Activated CD4-positive, alpha-beta T cell treated with anti-CD3 and anti-CD28 coated beads for 24 hours (primary cell): ENCODE measurements at places on chromosomes 3 and 15.

GRCh38 chr3:29898171-29898965 is 617.5 kb downstream of the RBMS3 start:
- DNase-seq, result no peak

DNA sequence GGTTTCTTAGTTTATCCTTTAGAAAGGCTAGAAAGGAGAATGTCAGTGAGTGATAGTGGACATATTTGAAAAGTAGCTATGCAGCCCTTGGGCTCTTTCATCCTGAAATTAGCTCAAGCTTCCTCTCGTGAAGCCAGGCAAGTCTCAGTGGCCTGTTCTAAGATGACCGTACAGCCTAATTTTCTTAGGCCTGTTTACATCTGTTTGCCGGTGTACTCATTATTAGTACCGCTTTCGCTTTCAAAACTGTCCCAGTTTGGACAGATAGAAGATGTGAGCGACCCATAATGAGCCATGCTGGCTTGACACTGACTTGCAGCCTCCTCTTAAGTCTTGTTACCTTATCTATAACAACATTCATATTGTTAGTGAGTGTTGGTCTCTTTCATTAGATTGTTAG is 5.7 kb upstream of the ARL14 start:
- DNase-seq, result no peak

- no peak for DNase-seq
Measured at GRCh38 chr3:169759256-169759655, 5.6 kb downstream of the TERC start.

DNA sequence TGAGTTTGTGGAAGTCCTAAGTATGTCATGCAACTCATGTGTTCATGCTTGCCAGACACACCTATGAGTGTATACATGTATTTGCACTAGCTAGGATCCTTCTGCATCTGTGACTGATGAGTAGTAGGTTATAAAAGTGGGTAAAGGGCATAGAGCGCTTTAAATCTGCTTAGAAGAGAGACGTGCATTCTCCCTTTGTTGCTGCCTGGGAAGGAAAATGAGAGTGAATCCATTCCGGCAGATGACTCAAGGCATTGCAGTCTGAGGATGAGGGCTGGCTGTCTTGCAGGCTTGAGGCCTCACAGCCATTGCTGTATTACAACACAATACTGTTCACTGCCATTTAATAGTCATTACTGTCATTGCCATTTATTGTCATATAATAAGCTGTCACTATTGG is 120.8 kb upstream of the UMPS start:
- DNase-seq, result no peak

GRCh38 chr3:49831341-49831740 is 17.6 kb upstream of the UBA7 start:
- DNase-seq, result no peak

- no peak for DNase-seq
Measured at GRCh38 chr15:85353516-85353915, 26.9 kb upstream of the AKAP13 start.

DNA sequence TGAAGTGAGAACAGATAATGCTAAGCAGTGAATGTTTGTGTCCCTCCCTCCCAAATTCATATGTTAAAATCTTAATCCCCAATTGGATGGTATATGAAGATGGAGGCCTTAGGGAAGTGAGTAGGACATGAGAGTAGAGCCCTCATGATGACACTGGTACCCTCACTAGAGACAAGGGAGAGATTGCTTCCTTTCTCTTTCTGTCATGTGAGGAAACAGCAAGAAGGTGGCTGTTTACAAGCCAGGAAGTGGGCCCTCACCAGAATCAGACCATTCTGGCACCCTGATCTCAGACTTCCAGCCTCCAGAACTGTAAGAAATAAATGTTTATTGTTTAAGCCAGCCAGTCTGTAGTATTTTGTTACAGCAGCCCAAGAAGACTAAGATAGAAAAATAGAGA is 209.5 kb downstream of the SATB1 start:
- no peak for DNase-seq

DNA sequence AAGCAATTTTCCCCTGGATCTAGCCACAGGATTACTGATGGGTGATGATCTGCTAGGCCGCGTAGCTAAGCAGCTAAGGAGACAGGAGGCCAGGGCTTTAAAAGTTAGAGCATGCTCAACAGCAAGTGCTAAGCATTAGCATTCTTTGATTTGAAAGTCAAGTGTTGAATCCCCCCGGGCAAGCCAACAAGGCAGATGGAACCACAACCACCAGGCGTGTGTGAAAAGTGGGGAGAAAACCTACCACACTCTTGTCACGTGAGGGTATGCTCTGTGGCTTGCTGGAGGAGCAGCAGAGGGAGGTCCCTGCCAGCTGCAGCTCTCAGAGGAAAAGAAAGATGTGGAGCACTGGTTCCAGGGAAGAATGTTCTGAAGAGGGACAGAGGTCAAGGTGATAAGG is 20.9 kb downstream of the SLC51A start:
- DNase-seq, result no peak

- no peak for DNase-seq
Measured at GRCh38 chr3:148315756-148316155, 381.9 kb upstream of the AGTR1 start.

GRCh38 chr3:30672959-30673358 is 66.6 kb downstream of the TGFBR2 start:
- no peak for DNase-seq

DNA sequence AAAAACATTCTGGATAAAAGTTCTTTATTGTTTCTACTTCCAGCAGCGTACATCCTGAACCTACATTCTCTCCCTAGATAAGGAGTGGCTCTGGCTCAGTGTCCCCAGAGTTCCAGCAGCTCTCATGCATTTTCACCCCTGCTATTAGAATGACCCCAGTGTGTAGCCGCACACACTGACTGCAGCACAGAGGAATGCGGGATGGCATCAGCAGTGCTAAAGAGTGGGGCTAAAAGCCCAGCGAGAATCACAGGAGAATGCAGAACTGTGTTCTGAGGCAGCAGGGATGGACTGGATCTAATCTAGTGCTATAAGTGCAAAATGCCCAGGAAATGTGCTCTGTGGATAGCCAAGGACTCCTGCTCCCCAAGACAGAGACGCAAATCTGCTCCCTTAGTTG is 66.4 kb upstream of the TJP1 start:
- no peak for DNase-seq

GRCh38 chr15:26864664-26865191 is 2.1 kb upstream of the GABRA5 start:
- DNase-seq, result no peak

- DNase-seq, result no peak
Measured at GRCh38 chr3:183180110-183180783, 17.7 kb upstream of the LAMP3 start.

DNA sequence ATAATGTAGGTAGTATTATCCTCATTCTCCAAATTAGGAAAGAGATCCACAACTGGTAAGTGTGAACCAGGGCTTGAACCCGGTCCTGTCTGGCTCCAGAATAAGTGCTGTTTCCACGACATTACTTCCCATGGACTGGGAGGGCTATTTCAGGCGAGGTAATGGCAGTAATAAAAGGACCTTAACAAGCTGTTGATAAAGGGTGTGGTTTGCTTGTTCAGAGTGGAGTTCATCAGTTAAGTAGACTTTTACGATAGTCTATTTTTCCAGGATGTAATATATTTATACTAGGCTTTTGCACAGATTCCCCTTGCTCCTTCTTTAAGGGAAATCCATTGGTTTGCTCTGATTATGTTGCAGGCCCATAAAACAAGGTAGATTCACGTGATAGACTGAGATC is 88.4 kb upstream of the TNFAIP8L3 start:
- DNase-seq, result no peak

GRCh38 chr3:144167634-144168033 is 196.0 kb downstream of the DIPK2A start:
- DNase-seq, result no peak

- DNase-seq, result no peak
Measured at GRCh38 chr3:102059145-102059943, 210.0 kb downstream of the NFKBIZ start.
